ENCODE measurements at places on chromosomes 1 and 21.

GRCh38 chr1:85624361-85624760, 43.8 kb downstream of the CCN1 start:
- DNase-seq, result no peak

DNA sequence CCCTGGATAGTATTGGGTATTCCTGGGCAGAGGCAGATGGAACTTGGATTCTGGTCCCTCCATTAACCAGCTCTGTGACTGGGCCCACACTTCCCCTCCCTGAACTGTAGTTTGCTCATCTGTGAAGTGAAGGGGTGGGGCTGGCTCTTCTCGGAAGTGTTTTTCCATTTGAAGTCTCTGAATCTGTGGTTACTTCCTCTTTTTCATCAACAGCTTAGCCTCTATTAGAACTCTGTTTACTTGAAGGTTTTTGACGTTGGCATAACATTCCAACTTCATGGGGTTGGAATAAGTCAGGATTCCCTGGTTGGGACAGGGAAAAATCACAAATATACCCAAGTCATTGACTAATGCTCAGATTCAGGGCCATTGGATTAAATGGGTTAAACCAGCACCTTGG, 3.6 kb downstream of the KIAA0040 start:
- DNase-seq, result no peak

GRCh38 chr1:63984930-63985290, 211.1 kb downstream of the ROR1 start:
- DNase-seq, result no peak

GRCh38 chr1:192445839-192446489, 129.2 kb downstream of the RGS21 start:
- DNase-seq, result peak; percentile 43

DNA sequence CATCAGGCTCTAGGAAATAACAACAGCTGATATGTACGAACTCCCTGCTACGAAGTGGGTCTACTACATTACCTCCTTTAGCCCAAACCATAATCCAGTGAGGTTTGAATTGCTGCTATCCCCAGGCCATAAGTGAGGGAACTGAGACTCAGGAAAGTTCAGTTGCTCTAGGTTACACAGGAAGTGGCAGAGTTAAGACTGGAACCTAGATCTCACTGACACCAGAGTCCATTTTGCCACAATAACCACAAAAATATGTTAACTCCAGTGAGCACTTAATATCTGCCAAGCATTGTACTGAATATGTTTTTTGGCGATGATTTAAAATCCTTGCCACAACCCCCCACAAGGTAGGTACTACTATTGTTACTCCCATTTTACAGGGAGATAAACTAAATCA, 8.9 kb upstream of the TADA1 start:
- no peak for DNase-seq

DNA sequence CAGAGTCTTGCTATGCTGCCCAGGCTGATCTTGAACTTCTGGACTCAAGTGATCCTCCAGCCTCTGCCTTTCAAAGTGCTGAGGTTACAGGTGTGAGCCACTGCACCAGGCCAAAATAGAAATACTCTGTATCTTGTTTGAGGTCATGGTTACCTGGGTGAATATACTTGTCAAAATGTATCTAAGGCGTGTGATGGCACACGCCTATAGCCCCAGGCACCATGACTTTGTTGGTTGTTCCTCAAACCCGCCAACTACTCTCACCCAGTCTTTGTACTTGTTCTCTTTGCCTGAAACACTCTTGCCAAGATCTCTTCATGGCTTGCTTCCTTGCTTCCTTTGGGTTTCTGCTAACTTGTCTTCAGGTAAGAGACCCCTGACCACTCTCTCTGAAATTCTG, 38.0 kb upstream of the RGS5 start:
- DNase-seq, result no peak

DNA sequence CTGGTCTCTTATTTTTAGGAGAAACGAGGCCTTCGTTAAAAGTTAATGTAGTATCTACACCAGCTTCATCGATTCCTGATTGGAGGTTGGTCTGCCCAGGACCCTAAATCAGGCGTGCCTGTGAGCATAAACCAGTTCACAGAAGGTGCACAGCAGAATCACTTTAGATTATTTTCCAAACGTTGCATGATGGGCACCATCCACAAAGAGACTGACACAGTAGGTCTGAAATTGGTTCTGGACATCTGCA, 256 bp upstream of the TARBP1 start:
- no peak for DNase-seq

DNA sequence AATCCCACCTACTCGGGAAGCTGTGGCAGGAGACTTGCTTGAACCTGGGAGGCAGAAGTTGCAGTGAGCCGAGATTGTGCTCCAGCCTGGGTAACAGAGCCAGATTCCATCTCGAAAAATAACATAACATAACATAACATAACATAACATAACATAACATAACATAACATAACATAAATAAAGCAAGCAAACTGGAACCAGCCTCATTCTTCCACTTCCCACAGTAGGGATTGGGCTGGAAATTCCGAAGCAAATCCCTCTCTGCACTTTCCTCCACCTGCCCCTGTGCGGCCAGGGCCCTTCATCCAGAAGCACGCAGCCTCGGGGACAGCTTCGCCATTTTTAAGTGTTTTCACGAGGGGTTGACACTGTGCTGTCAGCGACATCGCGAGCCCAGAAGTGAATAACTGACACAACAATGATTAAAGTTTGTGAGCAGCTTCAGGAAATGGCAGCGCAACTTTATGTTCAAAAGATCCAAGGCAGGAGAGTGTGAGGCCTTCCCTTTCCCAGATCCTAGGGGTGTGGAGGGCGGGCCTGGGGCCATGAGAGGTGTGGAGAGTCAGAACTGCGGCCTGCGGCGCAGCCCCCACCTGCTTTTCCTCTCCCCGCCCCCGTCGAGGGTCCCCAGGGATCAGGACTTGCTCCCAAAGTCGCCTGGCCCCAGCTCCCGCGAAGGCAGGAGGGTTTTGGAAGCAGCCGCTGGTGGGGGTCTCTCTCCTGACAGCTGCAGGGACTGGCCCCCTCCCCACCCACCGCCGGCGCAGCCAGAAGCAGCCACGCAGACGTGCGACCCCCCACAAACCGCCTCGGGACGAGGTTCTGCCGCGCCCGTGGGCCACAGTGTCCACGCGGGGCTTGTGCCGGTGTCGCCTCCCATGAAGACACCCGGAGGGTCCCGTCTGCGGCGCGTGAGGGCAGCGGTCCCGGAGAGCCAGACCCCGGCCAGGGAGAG, 651 bp upstream of the GABRD start:
- no peak for DNase-seq

- peak; percentile 89 for DNase-seq
These were observed at the start of gene CMPK1 for GRCh38 chr1:47333578-47333921. Gene CMPK1, plus strand, starts transcription at chr1:47333790. Its CDS starts 156 bp downstream, at chr1:47333946.

GRCh38 chr1:71908871-71909390, 373.4 kb downstream of the NEGR1 start:
- no peak for DNase-seq

DNA sequence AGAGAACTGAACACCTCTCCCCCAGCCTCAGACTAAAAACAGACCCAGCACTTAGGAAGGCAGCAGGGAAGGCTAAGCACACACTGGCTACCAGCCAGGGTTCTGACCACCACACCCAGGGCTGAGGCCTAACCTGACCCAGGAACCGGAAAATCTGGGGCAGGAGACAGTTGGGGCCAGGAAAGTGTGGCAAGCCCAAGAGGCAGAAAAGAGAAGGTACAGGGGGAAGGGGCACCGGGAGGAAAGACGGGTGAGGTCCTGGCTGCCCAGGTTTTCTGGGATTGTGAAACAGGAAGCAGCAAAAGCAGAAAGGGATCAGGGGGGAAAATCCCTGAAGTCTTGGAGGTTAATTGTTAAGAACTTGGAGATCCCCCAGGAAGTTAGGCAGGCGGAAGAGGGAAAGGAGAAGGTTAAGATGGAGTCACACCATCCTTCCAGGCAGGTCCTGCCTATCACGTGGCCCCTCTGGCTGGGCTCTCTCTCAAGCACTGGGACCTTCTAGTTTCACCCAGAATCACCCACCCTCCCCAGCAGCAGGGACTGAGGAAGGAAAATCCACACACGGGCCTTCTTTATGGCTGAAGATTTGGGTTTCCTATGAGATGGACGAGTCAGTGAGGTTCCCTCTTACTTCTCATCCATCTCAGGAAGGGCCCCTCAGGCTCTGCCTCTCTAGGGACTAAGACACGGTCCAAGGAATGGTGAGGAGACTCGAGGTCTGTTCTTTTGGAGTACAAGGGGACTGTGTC, 2.6 kb downstream of the HDGF start:
- DNase-seq, result peak; percentile 60

GRCh38 chr1:155166471-155167165, 6.5 kb downstream of the KRTCAP2 start:
- peak; percentile 74 for DNase-seq

DNA sequence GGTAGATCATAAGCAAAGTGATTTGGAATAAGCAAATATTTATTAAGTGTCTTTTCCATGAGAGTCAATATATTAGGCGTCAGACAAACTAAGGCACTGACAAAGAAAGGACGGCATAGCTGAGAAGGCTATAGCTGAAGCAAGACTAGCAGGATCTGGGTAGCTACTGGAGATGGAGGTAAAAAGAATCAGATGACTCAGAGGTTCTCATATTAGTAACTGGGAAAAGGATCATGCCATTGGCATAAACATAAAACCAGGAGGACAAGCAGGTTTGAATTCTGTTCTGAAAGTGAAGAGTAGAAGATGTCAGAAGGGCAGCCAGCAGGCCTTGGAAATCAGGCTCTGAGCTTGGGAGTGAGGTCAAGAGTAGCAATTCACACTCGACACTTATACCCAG, 531.9 kb downstream of the PTPRC start:
- DNase-seq, result no peak

GRCh38 chr1:26739329-26739914, 43.6 kb downstream of the ARID1A start:
- no peak for DNase-seq

GRCh38 chr1:207025146-207025880, 7.2 kb downstream of the C1orf116 start:
- no peak for DNase-seq

DNA sequence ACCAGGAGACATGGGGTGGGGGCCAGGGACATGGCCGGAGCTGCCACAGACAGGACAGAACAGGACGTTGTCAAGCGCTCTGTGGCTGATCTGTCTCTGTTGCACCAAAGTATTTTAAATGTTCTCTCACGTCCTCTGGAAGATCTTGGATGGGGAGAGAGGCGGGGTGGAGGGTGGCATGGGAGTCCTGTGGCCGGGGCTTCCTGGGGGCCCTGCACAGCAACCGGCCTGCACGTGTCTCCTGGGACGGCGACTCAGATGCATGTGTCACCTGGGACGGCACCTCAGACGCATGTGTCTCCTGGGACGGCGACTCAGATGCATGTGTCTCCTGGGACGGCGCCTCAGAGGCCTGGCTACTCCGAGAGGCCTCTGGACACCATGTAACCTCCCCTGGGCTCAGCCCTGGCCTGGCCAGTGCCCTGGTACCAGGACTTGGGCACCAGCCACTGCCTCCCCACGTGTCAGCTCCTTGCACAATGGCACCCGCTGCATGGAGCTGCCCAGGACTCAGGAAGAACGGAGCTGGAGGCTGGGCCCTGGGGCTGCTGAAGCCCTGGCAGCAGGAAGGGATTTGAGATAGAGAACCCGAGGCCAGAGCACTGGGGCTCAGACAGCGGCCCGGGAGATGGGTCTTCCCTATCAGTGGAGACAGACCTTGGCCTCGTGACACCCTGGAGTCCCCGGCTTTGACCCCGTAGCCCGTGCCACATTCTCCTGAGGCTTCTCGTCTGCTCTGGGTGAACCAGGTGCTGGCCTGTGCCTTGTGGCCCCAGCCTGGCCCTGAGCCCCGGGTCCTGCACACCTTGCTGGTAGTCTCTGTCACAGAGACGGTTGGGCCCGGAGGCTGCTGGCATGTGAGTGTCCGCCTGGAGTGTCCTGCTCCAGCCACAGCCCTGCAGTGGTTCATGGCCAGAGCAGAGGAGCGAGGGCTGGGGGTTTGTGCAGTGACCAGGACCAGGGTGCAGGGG, 14.7 kb upstream of the SLC19A1 start:
- DNase-seq, result no peak
